Fibroblast of lung (primary cell): ENCODE measurements at places on chromosomes 7 and 10. TPM values are rescaled to one million over a fixed set of nuclear protein-coding genes. Genes with fewer than 3 reads are reported as not detected.

Gene STAG3
- 0.50 and 0.77 TPM in 2 replicates for total RNA-seq

Gene DDC
- not detected in 2 replicates for total RNA-seq

Gene INA
- total RNA-seq = under 0.01 and 0.50 TPM in 2 replicates

Gene EPHB4
- 75.8 and 98.8 TPM in 2 replicates for total RNA-seq

Gene TRPV5
- total RNA-seq = not detected in 2 replicates

DNA sequence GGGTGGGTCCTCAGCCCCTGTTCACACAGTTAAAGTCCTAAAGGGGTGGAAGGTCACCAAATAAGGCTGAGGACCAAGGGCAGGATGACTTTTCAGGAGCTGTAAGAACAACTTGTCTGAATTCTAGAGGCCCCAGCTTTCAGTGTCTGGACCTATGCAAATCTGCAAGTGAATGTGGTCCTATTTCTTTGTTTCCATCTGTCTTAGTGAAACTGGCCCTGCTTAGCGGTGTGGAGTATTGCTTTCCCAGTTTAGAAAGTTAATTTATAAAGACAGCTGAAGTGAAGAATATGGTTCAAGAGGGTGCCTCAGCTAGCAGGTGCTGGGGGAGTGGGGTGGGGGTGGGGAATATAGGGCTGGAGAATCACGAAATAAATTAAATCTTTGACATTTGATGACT, 40.1 kb downstream of the HHEX start:
- DNase-seq = no peak
